ENCODE measurements at places on chromosomes 13 and 19.

DNA sequence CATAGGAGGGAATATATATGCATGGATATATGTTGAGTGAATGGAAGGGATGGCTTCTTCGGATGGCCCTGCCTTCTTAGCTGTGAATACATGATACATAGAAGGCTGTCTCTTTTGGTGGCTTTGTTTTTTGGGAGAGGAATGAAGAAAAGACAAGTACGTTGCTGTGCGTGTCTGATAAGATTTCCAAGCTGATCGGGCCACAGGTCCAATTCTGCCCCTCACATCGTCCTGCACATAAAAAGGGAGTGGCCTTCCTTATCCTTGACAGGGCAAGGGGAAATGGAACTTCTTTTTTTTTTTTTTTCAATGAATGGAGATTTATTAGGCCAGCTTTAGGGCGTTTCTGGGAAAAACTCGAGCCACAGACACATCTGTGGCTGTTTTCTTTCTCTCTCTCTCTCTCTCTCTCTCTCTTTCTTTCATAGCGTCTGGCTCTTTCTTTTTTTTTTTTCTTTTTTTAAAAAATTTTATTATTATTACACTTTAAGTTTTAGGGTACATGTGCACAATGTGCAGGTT lies 103.8 kb upstream of the SPATA13 start:
- no peak for DNase-seq

DNA sequence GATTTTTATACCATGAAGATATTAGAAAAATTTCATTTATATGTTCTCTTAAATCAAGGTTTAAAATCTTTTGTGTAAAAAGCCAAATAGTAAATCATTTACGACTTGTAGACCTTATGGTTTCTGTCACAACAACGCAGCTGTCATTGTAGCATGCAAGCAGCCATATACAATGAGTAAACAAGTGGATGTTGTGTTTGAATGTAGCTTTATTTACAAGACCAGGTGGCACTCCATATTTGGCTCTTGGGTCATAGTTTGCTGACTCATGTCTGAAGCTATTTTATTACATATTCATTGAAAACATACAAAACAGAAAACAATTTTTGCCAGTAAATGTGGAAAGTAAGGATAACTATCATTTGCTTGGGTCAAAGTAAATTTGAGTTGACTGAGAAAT lies 930.8 kb downstream of the SLITRK5 start:
- no peak for DNase-seq

DNA sequence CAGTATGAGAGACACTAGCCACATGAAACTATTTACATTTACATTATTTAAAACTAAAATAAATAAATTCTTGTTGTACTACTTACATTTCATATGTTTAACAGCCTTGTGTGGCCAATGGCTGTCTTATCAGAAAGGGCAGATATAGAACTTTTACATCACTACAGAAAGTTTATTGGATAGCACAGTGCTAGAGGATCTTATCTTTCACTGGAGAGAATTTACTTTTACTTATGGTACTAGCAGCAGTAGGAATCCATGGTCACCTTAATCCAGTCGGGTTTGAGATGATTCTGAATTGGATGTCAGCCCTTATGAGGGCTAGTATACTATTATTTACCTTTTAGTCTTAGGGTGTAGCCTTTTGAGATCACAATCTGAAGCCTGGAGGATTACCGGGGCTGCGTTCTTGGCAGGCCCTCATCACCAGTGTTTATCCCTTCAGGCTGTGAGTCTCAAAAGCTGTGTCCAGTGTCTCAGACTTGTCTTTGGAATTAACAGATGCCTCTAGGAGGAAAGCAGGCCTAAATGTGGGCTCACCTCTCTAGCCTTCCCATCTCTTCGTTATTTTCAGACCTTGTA lies 21.7 kb downstream of the IFT88 start:
- no peak for DNase-seq

DNA sequence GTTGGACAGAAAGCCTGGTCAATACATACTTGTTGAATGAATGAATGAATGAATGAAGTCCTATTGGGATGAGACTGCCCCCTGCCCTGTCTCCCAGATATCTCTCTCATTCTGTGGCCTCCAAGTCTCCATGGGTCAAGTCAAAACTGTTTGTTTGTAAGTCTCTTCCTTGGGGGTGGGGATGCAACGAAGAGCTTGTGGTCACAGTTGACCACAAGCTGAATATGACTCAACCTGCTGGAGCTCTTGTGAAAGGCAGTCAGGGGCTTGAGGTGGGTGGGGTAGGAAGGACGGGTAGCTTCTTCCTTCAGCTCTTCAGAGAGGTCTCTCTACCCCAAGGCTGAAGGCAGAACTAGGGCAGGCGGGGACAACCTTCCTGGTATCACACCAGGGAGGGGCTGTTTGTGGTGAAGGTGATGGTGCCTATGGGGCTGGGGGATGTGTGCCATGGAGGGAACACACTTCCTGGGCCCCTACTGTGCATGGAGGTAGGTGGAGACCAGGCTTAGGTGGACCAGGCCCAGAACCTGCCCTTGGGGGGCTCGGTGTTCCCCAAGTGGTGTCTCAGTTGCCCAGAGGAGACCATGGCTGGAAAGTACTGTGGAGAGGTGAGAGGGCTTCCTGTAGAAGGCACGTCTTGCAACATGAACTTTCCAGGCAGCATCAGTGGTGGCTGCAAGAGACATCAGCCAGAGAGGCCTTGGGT lies 8.0 kb downstream of the MYO1F start:
- DNase-seq = no peak

DNA sequence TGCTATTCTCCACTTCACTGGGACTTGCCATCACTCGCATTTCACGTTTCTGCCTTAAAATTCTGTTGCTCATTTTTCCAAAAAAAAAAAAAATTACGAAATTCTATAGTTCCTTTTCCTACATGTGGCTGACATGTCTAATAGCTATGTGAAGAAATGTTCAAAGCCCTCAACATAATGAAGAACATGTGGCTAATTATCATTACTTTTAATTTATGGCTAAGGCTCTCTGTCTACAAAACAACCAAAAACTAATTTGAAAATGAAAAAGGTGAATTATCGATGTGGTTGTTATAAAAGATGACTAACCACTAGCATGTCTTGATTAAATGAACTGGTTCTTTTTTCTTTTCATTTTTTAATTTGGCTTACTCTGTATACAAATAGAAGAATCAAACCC lies 940.0 kb downstream of the EFNB2 start:
- no peak for DNase-seq

- DNase-seq = no peak
These were observed 110.5 kb downstream of the ENOX1 start for GRCh38 chr13:43676320-43676719.
